Left lobe of liver (tissue), 2 donors: ENCODE measurements at places on chromosomes 11 and 22.

DNA sequence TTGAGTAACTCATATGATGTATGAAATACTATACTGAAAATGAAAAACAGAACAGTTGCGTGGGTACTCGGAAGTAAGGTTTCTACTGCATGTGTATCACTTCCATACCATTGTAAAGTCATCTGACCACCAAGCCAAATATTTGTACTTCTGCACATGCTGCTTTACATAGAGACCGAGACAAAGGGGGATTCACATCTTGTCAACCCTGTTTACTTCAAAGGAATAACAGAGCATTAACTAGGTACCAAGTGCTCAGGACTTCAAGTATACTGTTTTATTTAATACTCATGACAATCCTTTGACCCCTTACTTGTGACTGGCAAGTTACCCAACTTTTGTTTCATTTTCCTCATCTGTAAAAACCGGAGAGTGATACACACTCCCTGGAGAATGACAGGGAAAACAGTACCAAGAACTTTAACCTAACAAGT is 9.9 kb downstream of the MAPK1 start:
- no peak for DNase-seq

GRCh38 chr11:74611369-74611861 is 19.0 kb downstream of the POLD3 start:
- no peak for DNase-seq

DNA sequence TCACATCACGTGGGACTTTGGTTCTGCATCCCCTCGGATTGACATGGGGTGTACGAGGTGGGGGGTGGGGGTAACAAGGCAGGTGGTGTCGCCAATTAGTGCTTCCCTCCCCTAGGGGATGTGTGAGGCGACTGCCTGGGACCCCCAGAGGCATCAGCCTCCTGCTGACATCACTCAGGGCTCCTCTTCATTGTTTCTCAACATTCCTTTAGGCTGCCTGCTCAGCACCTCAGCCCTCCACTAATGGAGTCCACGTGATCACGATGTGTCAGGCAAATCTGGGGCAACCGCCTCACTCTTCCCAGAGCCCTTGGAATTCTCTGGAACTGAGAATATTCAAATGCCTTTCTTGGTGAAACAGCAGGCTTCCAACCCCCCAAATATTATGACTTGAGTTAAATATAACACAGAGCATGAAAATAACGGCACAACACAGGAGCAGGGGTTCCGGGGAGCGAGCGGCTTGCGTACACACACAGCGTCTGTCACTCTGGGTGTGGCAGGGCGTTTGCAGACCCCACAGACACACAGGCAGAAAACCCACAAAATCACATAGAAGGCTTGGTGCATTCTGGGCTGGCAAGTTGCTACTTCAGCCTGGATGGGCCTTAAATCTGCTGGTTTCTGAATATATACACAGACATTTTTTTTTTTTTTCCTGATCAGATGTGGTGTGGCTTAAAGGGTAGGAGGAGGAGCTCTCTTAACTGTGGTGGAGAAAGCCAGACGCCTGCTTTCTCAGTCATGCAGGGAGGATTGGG is 170.1 kb upstream of the CADM1 start:
- no peak for DNase-seq

DNA sequence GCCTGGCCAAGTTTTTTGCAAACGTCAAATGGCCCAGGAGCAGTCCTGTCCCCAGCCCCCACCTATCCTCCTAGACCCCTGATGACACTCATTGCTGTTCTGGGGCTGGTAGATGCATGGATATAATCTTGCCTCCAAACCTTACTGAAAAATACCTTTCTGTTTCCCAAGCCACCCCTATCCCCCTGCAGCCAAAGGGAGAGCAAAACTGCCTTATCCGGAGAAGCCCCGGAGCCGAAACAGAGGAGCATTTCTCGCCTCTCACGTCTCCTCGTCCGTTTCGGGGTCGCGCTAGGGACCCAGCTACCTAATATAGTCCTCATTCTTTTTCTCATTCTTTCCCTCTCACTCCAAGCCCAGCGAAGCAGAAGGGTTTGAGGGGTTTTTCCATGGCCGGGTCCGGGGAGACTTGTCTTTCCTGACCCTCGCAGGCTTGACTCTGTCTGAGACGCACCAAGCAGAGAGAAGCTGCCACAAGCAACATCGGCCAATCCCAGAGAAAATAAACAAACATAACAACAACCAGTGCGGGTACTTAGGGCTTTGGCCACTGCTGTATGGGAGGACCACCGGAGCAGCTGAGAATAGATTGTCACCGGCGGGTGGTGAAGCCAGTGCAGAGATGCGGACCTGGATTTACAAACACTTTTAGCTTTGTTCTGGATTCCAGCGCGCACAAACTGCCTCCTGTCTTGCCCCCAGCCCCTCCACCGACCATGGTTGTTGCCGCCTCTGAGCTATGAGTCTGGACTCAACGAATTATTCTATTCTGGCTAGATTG is 1.6 kb downstream of the BSX start:
- no peak for DNase-seq

DNA sequence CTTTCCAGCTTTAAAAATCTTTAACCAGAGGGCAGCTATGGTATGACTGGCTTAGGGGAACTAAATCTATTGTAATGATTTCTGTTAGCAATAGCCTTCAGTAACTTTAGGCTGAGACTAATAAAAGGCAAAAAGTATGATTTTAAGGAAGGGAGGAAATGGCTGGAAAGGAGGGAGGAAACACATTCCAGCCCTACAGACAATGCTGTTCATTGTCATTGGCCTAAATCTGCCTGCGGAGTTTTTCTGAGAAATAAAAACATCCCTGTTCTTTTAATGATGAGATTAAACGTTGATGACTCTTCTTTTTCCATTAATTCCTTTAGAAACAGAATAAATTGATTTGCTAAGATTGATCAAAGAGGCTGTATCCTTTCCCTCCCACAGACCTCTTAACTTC is 99.6 kb upstream of the GRAMD1B start:
- DNase-seq: no peak

- DNase-seq: no peak
Measured at GRCh38 chr11:75549370-75549958, 12.6 kb upstream of the SERPINH1 start.

DNA sequence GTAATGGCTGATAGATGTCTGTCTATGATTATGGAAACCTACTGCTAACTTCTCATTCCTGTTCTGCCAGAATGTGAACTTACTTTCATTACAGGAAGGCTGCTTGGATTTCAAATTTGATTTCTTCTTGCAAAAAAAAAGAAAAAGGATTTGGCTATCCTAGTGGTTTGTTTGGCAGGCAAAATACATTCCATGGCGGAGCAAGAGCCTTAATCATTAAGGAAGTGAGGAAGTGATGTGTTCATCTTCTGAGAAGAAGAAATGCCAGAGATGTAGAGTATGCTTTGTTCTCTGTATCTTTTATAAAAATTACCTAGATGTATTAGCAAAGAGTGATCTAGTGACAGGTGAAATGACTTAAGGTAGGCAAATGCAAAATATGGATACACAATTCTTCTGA is 356.3 kb downstream of the SOX6 start:
- no peak for DNase-seq
